Hepatocyte (in vitro differentiated cells): ENCODE measurements at places on chromosomes 4 and X.

GRCh38 chr4:1315836-1316536 lies 26.3 kb downstream of the MAEA start:
- H3K4me1 ChIP-seq = no peaks in the 10 kb centered on the region
- no peak for DNase-seq
- no peaks in the 10 kb centered on the region for H3K27me3 ChIP-seq
- no peak overlapping the region for H3K27ac ChIP-seq
- no peak overlapping the region for H3K4me3 ChIP-seq
- no peaks in the 10 kb centered on the region for H3K36me3 ChIP-seq

- no peaks in the 10 kb centered on the region for H3K36me3 ChIP-seq
- no peak overlapping the region for H3K27ac ChIP-seq
- DNase-seq = no peak
- H3K4me1 ChIP-seq = peaks cover 13% of the 10 kb centered on the region
Observed at GRCh38 chrX:42783451-42783850, 5.5 kb upstream of the PPP1R2C start.

DNA sequence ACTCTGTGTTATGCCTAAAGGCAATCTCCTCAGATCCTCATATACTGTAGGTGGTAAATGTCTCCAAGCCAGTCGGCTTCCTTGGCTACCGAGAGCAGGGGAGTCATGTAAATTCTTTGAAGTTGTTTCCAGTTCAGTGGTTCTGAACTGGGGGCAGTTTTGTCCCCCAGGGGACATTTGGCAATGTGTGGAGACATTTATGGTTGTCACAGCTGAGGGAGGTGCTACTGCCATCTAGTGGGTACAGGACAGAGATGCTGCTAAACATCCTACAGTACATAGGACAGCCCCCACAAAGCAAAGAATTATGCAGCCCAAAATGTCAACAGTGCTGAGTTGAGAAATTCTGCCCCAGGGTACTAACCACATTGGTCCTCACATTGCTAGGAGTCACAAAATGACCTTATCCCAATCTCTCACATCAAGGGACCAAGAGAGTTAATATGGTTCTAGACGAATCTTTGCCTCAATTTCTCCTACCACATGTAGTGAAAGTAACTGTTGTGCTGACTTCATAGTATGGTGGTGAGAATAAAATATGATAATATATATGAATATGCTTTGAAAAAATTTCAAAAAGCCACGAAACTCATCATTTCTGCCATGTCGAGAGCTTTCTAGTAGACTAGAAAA lies 104.4 kb upstream of the ARHGAP24 start:
- peak; percentile 58 for DNase-seq
- H3K27ac ChIP-seq = no peak overlapping the region
- no peaks in the 10 kb centered on the region for H3K27me3 ChIP-seq
- no peak overlapping the region for H3K4me3 ChIP-seq

GRCh38 chrX:139429913-139430312 lies 100.6 kb upstream of the F9 start:
- no peak overlapping the region for H3K4me3 ChIP-seq
- H3K27ac ChIP-seq = no peak overlapping the region
- no peaks in the 10 kb centered on the region for H3K36me3 ChIP-seq
- no peaks in the 10 kb centered on the region for H3K4me1 ChIP-seq
- peak; percentile 15 for DNase-seq
- no peaks in the 10 kb centered on the region for H3K27me3 ChIP-seq

DNA sequence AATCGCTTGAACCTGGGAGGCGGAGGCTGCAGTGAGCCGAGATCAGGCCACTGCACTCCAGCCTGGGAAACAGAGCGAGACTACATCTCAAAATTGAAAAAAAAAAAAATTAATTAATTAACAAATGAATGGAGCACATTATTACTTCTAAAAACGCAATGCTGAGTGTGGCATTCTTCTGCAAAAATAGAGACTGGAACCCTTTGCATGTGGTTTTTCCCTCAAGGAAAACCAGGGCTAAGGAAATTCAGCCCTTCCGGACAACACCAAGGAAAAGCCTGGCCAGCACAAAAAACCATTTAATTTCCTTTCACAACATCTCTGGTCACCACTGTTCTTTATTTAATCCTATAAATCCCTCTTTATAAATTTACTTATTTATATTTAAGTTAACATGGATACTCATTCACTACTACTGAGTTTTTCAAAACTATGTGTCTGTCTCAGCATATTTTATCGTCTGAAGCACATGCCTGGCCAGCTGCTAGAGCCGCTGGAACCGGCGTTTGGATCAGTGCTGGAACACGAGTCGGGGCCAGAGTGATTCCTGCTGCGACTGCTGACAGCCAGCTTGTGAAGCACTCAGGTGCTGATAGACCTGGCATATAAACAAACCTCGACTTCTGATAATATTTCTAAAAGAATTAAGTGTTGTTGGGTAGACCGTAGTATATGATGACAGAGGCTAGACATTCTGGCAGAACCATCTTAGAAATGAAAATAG lies 84.5 kb upstream of the WWC2 start:
- peaks cover 17% of the 10 kb centered on the region for H3K27me3 ChIP-seq
- no peaks in the 10 kb centered on the region for H3K36me3 ChIP-seq
- H3K4me3 ChIP-seq = no peak overlapping the region
- no peak for DNase-seq
- no peak overlapping the region for H3K27ac ChIP-seq
- no peaks in the 10 kb centered on the region for H3K4me1 ChIP-seq

- no peak overlapping the region for H3K4me3 ChIP-seq
- no peaks in the 10 kb centered on the region for H3K27me3 ChIP-seq
- H3K27ac ChIP-seq = peak overlapping the region; percentile 63
- peak; percentile 14 for DNase-seq
Observed at GRCh38 chr4:142379277-142380051, 466.6 kb downstream of the INPP4B start.

DNA sequence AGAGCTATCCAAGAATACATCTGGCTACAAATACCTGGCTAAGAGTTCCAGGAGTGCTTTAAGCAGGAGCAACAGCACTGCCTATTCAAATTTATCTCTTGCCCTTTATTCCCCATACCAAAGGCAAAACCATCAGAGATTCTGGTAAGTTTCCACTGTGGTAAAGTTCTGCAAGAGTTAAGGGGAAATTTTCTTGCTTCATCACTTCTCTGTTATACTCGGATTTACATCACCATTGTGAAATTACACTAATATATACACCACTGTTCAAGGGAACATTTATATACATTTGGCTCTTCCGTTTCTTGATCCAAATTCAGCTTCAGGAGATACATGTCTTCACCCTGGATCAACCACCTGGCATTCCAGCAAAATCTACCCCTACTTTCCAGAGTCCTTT lies 70.8 kb upstream of the PTPN13 start:
- H3K27ac ChIP-seq = no peak overlapping the region
- H3K4me3 ChIP-seq = no peak overlapping the region
- no peaks in the 10 kb centered on the region for H3K36me3 ChIP-seq
- H3K4me1 ChIP-seq = no peaks in the 10 kb centered on the region

GRCh38 chr4:2048831-2049230 lies 10.3 kb upstream of the NAT8L start:
- H3K4me3 ChIP-seq = no peak overlapping the region
- no peak overlapping the region for H3K27ac ChIP-seq
- peaks cover 9% of the 10 kb centered on the region for H3K27me3 ChIP-seq
- DNase-seq = no peak
- H3K4me1 ChIP-seq = no peaks in the 10 kb centered on the region

- H3K36me3 ChIP-seq = no peaks in the 10 kb centered on the region
- H3K4me3 ChIP-seq = no peak overlapping the region
- DNase-seq = no peak
- H3K4me1 ChIP-seq = no peaks in the 10 kb centered on the region
Observed at GRCh38 chrX:153561337-153561736, 37.6 kb downstream of the CCNQ start.

DNA sequence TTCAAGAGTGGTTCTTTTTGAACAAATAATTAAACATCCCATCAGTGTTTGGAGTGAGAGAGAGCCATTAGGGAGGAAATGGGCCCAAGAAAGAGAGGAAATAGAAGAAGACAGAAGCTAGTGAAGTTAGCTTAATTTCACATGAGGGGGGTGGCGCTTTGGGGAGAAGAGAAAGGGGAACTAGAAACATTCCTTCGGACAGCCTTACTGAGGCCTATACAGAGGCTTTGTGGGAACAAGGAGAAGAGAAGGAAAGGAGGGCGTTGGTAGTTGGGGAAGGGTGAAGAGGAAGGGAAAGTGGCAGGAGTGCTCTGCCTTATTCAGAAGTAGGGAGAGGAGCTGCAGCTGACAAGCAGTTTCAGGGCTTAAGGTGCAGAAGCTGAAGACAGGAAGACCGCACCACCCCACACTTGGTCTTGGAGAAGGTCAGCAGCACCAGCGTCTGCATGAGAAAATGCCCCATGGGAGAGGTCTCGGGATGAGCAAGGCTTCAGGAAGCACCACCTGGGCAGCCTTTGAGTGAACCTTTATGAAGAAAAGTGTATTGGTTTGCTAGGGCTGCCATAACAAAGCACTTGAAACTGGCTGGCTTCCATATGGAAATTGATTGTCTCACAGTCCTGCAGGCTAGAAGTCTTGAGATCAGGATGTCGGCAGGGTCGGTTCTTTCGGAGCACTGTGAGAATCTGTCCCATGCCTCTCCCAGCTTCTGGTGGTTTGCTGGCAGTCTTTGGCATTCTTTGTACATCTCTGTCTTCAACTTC lies 85.1 kb downstream of the KIT start:
- no peaks in the 10 kb centered on the region for H3K4me1 ChIP-seq
- DNase-seq = no peak
- H3K4me3 ChIP-seq = no peak overlapping the region

- DNase-seq = no peak
- no peak overlapping the region for H3K27ac ChIP-seq
- H3K4me3 ChIP-seq = no peak overlapping the region
- H3K4me1 ChIP-seq = no peaks in the 10 kb centered on the region
- no peaks in the 10 kb centered on the region for H3K36me3 ChIP-seq
Observed at GRCh38 chrX:75118296-75118695, 37.8 kb downstream of the ABCB7 start.
